Suprapubic skin (tissue), 4 donors: ENCODE measurements at places on chromosomes 11 and 22. TPM values are rescaled to one million over a fixed set of nuclear protein-coding genes. Genes with fewer than 3 reads are reported as not detected.

- H3K4me3 ChIP-seq = no peak overlapping the region
- DNase-seq = no peak
- no peak overlapping the region for H3K27ac ChIP-seq
- no peaks in the 10 kb centered on the region for H3K27me3 ChIP-seq
- H3K36me3 ChIP-seq = no peaks in the 10 kb centered on the region
Measured at GRCh38 chr11:83922318-83922717, 636.2 kb upstream of the CCDC90B start.

DNA sequence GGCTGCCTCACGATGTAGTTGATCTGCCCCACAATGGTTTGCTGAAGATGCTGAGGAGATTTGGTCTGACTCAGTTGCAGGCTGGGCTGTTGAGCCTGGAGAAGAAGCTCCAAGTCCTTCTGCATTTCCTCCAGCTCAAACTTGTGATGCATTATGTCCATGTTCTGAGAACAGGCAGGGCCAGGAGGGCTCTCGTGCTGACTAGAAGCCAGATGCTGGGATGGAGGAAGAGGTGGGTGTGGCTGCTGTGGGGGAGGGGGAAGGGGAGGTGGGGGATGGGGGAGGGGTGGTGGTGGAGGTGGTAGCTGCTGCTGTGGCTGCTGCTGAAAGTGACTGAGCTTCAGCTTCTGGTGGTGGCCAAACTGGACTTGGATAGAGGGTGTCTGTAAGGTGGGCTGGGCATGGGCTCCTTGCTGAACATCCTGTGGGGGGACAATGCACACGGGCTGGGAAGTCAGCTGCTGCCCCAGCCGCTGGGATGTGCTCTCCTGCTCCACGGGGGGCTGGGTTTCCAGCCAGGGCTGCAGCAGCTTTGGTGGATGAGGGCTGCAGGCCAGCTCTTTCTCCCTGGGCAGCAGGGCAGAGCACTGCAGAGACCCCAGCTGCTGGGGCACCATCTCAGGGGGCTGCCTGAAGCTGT is 42.1 kb downstream of the TRIM66 start:
- H3K36me3 ChIP-seq = peaks cover 96% of the 10 kb centered on the region
- no peak for DNase-seq
- no peaks in the 10 kb centered on the region for H3K4me1 ChIP-seq

DNA sequence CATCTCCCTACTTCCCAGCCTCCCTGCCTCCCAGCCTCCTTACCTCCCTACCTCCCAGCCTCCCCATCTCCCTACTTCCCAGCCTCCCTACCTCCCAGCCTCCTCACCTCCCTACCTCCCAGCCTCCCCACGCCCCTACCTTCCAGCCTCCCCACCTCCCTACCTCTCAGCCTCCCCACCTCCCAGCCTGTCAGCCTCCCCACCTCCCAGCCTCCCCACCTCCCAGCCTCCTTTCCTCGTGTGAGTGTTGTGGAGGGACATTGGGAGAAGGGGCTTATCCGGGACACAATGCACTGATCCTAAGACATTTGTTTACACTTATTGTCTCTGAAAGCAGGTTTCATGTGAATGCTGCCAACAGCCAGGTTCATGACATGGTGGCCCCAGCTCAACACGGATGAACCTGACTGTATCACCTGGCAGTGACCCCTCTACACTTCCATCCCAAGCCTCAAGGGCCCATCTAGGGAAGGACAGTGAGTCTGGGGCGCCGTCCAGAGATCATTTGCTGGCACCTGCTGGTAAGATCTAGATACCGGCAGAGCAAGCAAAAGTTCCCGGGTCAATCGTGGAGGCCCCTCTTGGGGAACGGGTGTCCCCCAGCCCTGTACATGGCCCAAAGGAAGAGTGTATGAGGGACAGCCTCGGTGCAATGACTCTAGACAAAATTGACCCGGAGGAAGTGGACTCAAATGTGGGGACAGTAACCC is 34.5 kb upstream of the TH start:
- H3K36me3 ChIP-seq = no peaks in the 10 kb centered on the region
- no peak overlapping the region for H3K27ac ChIP-seq
- peak; percentile 51 for DNase-seq
- H3K27me3 ChIP-seq = peaks cover 16% of the 10 kb centered on the region
- H3K4me1 ChIP-seq = peaks cover 37% of the 10 kb centered on the region

ADAMTS8 gene
- total RNA-seq = 0.72 TPM

GRCh38 chr11:17544181-17544622 is at the start of gene USH1C:
Gene USH1C (minus strand): TSS chr11:17544416. CDS start chr11:17544307, 109 bp downstream.
- peak within 1 kb of the TSS; percentile 20 for H3K4me3 ChIP-seq
- no peaks in the 10 kb centered on the region for H3K36me3 ChIP-seq
- H3K4me1 ChIP-seq = peaks cover 6% of the 10 kb centered on the region
- DNase-seq = no peak
- peaks cover 51% of the 10 kb centered on the region for H3K27me3 ChIP-seq

ATG13 gene
- 68.8 TPM for total RNA-seq

GRCh38 chr22:28029201-28029948 is 110.3 kb upstream of the PITPNB start:
- peak; percentile 67 for DNase-seq
- peaks cover 16% of the 10 kb centered on the region for H3K4me1 ChIP-seq
- H3K36me3 ChIP-seq = peaks cover 8% of the 10 kb centered on the region
- H3K27me3 ChIP-seq = no peaks in the 10 kb centered on the region

YPEL1 gene
- total RNA-seq = 5.1 TPM

DNA sequence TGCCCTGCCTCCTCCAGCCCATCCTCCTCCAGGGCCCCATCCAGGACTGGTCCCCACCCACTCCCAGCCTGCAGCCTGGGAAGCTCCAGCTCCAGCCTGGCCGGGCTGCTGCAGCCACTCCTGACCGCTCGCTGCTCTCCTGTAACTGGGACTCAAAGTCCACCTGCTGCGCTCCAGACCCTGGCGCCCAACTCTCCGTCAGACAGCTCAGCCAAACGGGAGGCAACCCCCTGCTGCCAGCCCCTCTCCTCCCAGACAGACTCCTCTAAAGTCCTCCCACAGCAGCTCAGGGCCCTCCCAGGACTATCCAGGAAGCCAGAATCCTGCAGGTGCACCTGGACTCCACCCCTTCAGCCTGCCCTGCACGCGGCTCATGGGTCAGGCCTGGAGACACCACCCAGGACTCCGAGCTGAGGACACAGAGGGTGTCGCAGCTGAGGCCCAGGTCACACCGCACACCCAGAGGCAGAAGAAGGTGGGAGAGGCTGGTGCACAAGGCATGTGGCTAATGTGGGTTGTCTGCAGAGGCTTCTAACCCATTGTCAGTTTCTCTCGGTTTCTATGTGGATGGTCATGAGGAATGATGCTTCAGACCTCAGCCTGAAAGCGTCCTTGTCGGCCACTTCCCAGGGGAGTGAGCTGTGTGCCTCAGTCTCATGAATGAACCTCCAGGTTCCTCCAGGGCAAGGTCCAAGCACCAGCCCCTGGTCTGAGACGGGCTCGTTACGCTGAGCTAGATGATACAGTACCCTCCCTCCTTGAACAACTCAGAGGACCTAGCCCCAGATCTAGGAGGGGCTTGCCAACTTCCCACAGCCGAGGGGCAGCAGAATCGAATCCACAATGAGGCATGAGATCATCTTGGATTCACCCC is 1514.8 kb downstream of the TBC1D22A start:
- H3K27ac ChIP-seq = no peak overlapping the region
- no peak overlapping the region for H3K4me3 ChIP-seq
- no peaks in the 10 kb centered on the region for H3K36me3 ChIP-seq
- DNase-seq = no peak
